Naive thymus-derived CD8-positive, alpha-beta T cell (primary cell): ENCODE measurements at places on chromosomes 6 and 20.
A peak's percentile ranks its signal among the peaks of the same experiment; 100 is the strongest.

DNA sequence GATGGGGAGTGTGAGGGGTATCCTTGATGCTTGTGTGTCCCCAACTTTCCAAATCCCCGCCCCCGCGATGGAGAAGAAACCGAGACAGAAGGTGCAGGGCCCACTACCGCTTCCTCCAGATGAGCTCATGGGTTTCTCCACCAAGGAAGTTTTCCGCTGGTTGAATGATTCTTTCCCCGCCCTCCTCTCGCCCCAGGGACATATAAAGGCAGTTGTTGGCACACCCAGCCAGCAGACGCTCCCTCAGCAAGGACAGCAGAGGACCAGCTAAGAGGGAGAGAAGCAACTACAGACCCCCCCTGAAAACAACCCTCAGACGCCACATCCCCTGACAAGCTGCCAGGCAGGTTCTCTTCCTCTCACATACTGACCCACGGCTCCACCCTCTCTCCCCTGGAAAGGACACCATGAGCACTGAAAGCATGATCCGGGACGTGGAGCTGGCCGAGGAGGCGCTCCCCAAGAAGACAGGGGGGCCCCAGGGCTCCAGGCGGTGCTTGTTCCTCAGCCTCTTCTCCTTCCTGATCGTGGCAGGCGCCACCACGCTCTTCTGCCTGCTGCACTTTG, at the start of gene TNF:
TSS of gene TNF (plus strand) at position 231 of the 567 bp plus-strand sequence. CDS start at position 408, 177 bp downstream.
- peak; percentile 58 for DNase-seq
- no peaks in the 10 kb centered on the region for H3K36me3 ChIP-seq
- H3K27me3 ChIP-seq: no peaks in the 10 kb centered on the region
- H3K4me1 ChIP-seq: peaks cover 96% of the 10 kb centered on the region

DNA sequence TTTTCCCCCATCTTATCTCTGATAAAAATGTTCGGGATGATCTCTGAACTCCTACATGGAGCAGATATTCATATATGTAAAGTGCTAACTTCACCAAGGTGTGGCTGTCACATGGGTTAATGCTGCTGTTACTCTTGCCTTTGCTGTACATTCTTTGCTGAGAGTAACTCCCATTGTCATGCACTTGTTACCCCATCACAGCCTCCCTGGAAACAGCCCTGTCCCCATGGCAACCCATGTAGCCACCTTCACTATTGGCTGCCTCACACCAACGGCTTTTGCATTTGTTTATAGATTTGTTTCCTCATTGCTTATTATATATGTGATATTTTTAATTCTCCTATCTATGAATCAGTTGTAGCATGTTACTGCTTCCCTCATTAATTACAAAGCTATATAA, 17.3 kb upstream of the IBTK start:
- H3K4me1 ChIP-seq: no peaks in the 10 kb centered on the region
- no peaks in the 10 kb centered on the region for H3K36me3 ChIP-seq
- H3K27ac ChIP-seq: no peak overlapping the region

- no peaks in the 10 kb centered on the region for H3K36me3 ChIP-seq
- no peaks in the 10 kb centered on the region for H3K27me3 ChIP-seq
- no peak overlapping the region for H3K27ac ChIP-seq
- peaks cover 14% of the 10 kb centered on the region for H3K4me1 ChIP-seq
These were observed 429.9 kb upstream of the ARID1B start for GRCh38 chr6:156347246-156347645.

DNA sequence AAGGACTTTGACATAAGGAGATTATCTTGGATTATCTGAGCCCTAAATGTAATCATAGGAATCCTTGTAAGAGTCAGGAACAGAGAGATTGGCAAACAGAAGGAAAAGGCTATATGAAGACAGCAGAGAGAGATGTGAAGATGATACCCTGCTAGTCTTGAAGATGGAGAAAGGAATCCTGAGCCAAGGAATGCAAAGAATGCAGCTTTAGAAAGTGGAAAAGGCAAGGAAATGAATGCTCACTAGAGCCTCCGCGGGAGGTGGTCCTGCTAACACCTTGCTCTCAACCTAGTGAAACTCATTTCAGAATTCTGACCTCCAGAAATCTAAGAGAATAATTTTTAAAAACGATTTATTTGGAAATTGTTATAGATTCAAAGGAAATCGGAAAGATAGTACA, 117.1 kb downstream of the TBXT start:
- no peak for DNase-seq
- H3K4me1 ChIP-seq: no peaks in the 10 kb centered on the region
- H3K4me3 ChIP-seq: no peak overlapping the region
- peaks cover 21% of the 10 kb centered on the region for H3K36me3 ChIP-seq

DNA sequence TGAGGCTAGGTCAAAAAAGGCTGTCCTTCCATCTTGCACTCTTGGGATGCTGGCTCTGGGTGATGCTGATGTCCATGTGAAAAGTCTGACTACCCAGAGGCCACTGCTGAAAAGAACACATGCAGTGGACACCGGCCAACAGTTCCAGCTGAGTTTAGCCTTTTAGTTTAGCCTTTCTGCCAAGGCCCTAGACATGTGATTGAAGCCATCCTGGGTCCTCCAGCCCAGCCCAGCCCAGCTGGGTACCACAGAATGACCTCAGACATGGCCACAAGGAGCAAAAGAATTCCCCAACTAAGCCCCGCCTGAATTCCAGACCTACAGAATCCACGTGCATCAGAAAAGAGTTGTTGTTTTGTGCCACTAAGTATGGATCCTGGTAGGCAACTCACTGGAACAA, 17.4 kb downstream of the PIGT start:
- no peak for DNase-seq
- peaks cover 23% of the 10 kb centered on the region for H3K4me1 ChIP-seq
- H3K27me3 ChIP-seq: no peaks in the 10 kb centered on the region
